ENCODE measurements at places on chromosomes 13 and 19.

- no peak for DNase-seq
Measured at GRCh38 chr19:40035996-40036395, 20.0 kb downstream of the ZNF780B start.

DNA sequence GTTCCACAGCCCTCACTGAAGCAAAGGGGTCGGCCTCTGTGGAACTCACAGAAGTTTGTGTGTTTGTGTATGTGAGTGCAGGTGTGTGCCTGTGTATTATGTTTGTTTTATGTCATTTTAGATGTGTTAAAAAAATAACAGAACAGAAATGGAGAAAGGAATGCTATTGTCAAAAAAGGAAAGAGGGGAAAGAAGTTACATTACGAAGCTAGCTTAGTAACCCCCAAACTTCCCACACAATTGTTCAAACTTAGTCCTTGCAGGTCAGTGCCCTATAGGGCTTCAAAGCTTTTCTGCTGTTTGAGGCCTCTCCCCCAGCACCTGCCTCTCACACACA is 1505.6 kb upstream of the SLC10A2 start:
- no peak for DNase-seq

- DNase-seq = no peak
Measured at GRCh38 chr19:53182202-53182601, 11.0 kb downstream of the ZNF665 start.

DNA sequence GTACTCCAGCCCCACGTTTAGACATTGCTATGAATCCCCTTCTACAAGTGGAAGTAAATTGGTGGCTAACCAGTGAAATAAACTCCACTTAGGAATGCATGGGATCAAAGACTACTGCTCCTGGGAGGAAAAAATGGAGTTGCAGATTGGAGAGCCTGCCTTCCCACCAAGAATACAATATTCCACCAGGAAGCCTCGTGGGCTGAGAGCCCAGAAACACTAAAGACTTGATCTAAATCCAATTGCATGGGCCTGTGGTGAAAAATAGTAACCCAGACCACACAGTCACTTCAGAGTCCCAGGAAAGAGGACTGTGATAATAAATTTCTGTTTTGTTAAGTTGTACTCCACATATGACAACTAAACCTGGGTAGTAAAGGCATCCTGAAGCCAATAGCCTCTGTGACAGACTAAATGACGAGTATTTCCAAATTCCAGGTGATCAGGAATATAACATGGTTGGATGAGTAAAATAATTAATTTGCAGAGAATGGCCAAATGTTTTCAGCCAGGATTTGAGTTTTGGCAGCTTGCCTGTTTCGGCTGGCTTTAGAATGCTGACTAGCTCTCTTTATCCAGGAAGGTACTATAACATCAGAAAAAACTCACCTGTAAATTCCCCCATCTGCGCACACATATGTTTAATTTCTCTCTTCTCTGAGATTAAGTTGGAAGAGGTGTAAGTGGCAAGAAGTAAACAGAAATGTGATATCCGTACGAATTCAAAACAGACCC is 480.3 kb downstream of the LIG4 start:
- DNase-seq = no peak

DNA sequence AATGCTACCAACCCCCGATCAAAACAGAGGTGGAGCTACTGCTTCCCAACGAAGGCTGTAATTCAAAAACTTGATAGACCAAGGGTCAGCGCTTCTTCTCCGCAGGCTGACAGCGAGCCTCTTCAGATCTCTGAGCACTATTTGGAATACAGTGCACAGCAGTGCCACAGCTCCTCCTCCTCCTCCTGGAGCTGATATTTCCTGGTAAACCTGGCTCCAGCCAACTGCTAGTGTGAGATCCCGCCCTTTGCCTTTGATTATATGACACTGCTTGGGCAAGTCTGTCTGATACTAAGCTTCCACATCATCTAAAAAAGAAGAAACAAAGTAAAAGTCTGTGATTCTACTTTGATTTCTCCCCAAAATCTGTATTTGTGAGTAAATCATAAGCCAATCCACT is 710.5 kb downstream of the DACH1 start:
- DNase-seq = no peak

DNA sequence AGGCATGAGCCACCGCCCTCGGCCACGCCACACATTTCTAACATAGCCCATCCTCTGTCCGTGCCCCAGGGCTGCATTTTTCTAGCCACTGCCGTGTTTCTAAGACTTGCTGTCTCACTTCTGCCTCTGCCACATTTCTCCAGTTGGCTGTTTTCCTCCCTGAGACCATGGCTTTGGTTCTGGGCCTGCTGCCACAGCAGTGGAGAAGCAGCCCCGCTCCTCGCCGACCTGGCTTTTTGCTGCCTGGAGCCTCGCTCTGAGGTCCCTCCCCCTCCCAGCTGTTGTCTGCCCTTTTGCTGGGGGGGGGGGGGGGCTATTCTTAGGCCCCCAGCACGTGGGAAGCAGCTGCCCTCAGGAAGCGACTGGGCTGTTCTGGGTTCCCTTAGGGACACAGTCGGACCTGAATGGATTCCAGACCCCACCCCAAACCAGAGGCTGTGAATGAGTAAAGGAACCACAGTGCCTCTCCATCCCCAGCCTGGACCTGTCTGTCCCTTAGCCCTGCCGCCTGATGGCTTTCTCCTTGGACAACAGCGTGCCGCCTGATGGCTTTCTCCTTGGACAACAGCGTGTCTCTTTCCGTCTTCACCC is 3.3 kb downstream of the GYS1 start:
- DNase-seq = no peak

DNA sequence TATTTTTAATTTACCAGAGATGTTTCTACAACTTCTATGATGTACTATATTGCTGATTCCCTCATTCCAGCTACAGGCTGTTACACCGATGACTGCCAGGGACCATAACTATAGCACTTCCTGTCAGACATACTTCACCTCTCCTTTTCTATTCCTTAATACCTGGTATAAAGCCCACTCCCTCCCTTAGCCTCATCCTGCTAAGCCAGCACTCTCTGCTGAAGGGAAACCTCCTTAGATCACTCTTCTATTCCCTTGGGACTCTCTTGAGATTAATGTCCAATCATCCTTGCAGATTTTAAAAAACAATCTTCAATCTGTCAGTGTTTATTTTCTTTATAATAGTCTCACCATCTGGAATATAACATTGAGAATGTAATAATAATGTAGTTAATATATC is 127.9 kb downstream of the DIAPH3 start:
- DNase-seq = no peak

GRCh38 chr19:49814010-49814409 is 918 bp upstream of the FUZ start:
- DNase-seq = no peak

GRCh38 chr19:47749326-47749725 is 4.0 kb downstream of the NOP53 start:
- DNase-seq = no peak

GRCh38 chr13:113663934-113664333 is 3.1 kb upstream of the GRK1 start:
- DNase-seq = no peak

GRCh38 chr13:30551189-30551588 is 66.5 kb upstream of the USPL1 start:
- no peak for DNase-seq

GRCh38 chr13:40059540-40060232 is 404.2 kb downstream of the COG6 start:
- DNase-seq = no peak

- DNase-seq = no peak
Measured at GRCh38 chr19:18477974-18478373, 40.0 kb upstream of the ISYNA1 start.

GRCh38 chr13:113508521-113509254 is 18.2 kb upstream of the DCUN1D2 start:
- no peak for DNase-seq

DNA sequence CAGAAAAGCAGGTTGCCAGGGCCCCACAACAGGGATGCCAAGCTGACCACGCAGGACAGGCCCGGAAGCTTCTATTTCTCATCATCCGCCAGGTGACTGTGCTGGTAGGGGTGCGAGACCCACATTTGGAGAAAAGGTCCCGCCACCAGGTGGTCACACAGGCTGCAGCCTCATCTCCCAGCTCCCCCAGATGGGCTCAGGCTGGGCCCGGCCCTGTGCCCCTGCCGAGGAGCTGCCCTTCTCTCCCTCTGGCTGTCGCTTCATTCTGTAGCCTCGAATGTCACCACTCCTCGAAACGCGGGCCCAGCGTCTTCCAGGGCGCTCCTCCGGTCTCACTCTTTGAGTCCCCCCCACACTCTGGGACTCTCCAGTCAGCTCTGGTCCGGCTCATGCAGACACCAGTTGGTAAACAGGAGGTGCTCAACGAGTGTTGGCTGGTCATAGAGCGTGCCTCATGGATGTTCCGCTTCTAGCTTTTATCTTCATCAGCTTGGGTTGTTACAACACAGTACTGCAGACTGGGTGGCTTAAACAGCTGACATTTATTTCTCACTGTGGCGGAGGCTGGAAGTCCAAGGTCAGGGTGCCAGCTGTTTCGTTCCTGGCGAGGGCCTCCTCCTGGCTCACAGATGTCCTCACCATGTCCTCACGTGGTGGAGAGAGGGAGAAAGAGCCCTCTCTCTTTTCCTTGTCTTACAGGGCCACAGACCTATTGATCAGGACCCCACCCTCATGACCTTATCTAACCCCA is 87.1 kb downstream of the TEX29 start:
- no peak for DNase-seq

GRCh38 chr19:51324167-51324481 is 12.7 kb downstream of the IGLON5 start:
- no peak for DNase-seq

DNA sequence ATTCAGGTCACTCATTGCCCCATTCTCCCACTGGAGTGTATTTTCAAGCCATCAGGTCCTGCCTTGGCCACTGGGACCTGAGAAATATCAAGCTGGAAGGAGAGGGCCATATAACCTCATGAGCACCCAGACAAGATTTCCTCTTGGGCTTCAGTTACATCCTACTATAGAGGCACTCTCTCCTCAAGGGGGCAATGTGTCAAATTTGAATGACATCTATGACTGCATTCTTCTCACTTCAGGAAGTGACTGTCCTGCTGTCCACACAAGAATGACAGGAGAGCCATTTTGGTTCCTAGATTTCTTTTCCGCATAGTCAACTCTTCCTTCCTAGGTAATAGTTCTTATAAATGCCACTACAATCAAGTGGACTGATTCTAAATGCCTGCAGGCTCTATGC is 416.2 kb downstream of the DIAPH3 start:
- no peak for DNase-seq

DNA sequence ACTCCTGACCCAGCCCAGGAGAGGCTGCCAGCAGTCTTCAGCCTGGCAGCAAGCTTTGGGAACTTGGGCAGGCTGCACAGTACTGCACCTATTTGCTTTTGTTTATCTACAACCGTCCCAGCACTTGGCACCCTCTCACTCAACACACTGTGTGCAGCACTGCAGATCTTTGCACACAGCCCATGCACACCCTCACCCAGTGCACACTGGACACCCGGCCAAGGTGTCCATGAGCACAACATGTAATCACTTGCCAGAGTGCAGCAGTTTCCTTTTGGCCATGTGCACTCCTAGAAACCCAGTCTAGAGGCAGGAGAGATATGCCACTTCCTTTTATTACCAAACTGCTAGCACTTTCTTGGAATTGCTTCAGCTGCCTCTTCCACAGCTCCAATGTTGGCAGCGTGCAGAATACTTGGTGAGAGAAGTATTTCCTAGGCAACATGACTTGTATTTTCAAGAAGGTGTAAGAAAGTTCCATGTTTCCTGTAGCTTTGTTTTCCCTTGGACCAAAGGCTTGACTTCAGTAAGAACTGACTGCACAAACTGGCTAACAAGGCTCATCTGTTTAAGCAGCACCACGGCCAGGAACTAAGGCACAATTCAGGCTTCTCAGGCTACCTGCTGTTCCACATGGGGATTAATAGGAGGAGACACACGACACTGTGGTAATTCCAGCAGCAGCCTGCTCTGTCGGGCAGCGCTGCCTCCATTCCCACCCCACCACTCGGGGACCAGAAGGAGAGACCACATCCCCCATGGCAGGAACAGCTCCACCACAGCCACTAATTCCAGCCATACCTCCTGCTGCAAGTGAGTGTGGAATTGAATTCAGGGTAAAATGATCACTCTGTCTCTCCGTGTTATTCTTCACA is 15.3 kb downstream of the ATP7B start:
- no peak for DNase-seq

- no peak for DNase-seq
Measured at GRCh38 chr13:110173247-110173818, 133.6 kb downstream of the COL4A1 start.

DNA sequence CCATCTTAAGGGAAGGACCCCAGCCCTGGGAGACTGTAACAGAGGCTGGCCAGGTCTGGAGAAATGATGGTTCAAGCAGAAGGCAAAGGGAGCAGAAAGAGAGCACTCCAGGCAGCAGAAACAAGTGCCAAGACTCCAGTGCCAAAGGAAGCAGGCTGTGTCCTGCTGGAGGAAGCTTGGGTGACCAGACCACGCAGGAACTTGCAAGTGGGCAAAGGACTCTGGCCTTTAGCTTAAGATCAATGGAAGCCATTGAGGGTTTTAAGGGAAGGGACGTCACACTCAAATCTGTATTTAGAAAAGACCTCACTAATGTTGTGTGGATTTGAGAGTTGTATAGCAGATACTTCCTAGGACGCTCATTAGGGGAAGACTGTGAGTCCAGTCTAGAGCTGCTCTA is 95.5 kb downstream of the MIPEP start:
- DNase-seq = no peak

GRCh38 chr19:15142313-15142712 is 35.1 kb downstream of the SYDE1 start:
- no peak for DNase-seq

- no peak for DNase-seq
Measured at GRCh38 chr13:111265701-111266035, 54.8 kb upstream of the TEX29 start.

DNA sequence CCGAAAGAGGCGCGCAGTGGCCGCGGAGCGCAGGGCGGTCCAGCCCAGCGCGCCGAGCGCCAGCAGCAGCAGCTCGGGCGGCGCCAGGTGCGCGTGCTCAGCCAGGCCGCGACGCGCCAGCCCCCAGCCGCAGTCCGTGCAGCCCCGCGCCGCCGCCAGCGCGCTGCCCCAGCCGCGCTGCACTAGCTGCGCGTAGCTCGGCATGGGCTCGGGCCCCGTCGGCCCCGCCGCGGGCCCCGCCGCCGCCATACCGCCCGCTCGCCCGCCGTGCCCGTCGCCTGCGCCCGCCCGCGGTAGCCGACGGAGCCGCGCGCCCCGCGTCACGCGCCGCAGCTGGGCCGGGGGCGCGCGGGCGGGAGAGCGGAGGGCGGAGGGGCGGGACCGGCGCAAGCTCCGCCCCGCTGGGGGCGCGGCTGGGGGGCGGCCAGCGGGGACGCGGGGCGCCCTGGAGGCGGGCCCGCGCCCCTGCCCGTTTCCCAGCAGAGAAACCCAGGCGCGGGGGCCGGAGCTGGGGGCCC is at the start of gene CERS1:
Gene CERS1, minus strand, starts transcription at position 335 of the 518 bp plus-strand sequence. Its CDS starts 86 bp downstream, at position 249.
- DNase-seq = no peak

DNA sequence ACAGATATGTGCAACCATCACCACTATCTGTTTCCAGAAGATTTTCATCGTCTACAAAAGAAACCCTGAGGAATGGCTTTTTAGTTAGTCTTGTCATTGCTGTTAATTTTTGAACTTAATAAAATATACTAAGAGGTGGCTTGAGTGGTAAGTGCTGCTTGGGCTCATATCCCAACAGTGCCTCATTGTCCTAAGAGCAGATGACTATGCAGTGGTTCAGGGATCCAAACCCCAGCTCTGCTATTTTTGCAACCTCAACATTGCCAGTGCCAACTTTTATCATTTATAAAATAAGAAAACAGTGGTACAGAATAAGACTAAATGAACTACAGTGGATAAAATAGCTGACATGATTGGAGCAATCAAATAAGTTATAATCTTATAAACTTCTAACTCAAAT is 123.2 kb upstream of the SLC7A1 start:
- no peak for DNase-seq

Measured in GM12892 (cell line).